Stimulated activated CD4-positive, alpha-beta T cell treated with anti-CD3 and anti-CD28 coated beads, Interleukin-12 subunit alpha, Interleukin-12 subunit beta, amount 100 ng/mL, for 24 hours (primary cell): ENCODE measurements at places on chromosomes 4 and X.

GRCh38 chr4:85979276-85979675 lies 380.6 kb downstream of the MAPK10 start:
- no peak for DNase-seq

GRCh38 chr4:128846063-128846462 lies 36.6 kb downstream of the JADE1 start:
- DNase-seq = no peak

DNA sequence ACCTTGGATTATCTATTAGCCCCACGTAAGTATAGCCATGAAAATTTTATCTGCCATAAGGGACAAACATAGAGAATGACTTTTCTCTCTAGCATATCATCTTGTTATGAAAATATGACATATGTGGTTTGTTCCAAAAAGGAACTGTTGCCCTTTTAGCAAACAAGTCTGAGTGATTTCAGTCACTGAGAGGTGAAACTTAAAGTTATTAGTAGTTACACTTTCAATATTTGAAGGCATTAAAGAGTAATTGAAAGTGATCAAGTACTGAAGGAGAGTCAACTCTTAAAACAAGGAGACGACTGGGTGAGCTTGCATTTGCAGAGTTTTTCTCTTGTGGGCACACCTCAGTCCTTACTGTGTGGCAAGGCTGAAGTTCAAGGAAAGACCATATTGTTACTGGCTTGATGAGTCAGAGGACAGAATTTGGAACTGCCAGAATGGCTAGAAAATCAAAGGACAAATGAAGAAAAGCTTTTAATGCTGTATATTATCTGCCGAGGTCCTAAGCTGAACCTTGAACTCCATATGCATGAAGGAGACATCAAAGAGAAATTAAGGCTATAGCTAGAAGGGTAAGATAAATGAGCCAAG lies 205.1 kb upstream of the EMCN start:
- no peak for DNase-seq

DNA sequence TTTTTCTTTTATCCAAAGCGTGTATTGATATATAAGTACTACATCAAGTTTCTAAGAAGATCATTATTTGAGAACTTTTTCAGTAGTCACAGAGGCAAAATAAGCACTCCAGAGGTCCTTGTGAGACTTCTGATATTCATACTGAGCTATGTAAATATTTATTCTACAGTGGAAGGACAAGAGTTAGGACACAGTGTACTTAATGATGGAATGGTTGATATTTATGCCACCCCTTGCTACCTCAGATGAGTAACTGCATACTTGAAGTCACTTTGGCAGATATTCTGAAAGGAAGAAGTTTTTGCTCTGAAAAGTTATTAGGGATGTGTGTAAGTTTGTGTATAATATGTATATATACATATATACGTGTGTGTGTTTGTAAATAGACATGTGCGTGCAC lies 30.3 kb downstream of the MAGEA1 start:
- no peak for DNase-seq

- DNase-seq = no peak
These were observed 544.8 kb upstream of the ADGRL3 start for GRCh38 chr4:60655356-60655755.

GRCh38 chr4:83109480-83110222 lies 4.9 kb downstream of the PLAC8 start:
- no peak for DNase-seq

- no peak for DNase-seq
These were observed 227.0 kb downstream of the DTHD1 start for GRCh38 chr4:36508394-36508793.

GRCh38 chr4:20832826-20833225 lies 132.6 kb downstream of the PACRGL start:
- DNase-seq = no peak

DNA sequence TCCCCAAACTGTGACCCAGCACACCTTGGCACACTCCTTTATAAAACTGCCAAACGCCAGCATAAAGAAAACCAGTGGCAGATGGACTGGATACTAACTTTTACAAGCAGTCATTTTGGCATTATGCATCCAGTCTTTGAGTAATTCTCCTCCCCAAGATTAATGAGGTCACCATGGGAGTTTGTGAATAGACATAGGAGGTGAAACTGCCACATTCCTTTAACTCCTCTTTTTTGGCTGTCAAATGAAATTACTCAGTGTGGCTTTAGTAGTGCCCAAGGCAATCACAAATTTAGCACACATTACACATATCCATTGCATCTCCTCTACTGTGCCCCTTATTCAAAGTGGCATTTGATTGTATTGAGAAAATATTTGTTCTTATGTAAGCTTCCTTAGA lies 315.3 kb upstream of the FGF13 start:
- DNase-seq = no peak

- no peak for DNase-seq
These were observed 444.3 kb upstream of the GRIA3 start for GRCh38 chrX:122739770-122740169.

DNA sequence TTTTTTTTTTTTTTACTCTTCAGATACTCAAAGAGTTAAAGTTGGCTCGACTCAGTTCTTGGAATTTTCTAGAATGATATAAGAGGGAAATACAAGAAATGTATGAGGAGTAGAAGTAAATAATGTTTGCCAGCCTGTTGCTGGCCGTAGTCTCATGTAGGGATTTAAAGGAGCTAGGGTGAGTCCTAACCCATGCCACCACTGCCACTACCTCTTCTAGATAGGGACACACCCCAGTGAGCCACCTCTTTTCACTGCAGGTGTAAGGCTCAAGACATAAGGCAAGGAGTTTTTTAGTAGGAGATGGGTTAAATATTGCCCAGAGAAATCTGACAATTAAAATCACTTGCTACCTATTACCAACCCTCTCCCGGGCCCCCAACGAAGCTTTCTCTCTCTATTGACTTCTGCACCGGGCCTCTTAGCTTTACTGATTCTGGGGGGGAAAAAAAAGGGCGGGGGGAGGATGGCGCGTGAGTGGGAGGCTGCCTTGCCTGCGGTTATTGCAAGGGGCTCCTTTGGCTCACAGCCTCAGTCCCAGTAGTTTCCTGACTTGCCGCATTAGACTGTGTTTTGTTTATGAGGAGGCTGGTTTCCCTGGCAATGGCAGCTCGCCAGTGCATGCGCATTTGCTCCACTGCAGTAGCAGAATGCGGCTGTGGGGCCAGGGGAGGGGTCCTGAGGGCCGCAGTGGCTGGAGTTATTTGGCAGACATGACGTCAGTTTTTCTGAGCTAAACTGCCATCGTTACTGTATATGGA lies 3.0 kb downstream of the LINC00632 start:
- DNase-seq = no peak

DNA sequence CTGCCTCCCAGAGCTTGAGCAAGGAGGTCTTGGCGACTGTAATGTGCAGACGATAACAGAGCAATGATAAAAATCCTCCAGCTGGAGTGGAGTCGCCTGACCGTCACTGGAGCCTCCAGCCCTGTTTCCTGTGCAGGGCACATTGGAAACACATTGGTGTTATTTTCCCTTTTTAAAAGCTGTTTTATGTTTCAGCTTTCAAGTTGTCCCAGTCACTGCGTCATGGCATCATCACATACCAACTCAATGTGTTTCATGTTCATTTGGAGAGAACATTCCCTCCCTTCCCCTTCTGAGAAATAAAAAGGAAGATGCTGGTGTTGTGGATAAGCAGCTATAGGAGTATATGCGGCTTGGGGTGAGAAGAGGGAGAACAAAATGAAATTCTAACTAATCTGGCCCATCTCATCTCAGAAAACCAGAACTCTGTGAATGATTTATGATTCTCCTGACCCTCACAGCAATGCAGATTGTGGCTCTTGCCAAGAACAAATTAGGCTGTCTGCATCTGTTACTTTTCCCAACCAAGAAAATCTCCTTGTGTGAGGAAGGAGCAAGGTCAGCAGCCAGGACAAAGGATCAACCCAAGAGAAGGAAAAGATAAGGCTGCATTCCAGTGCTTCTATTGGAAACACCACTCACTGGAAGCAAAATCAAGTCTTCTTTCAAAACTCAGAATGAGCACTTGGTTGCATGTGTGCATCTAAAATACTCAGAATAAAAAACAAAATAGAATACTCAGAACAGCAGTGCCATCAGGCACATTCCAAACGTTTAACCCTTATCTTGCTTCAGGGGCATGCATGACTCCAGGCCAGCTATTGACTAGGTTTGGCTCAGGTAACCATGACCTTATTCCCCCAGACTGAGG lies 134.4 kb downstream of the RASL11B start:
- DNase-seq = no peak

GRCh38 chr4:183905593-183906488 lies 734 bp downstream of the STOX2 start:
- no peak for DNase-seq

DNA sequence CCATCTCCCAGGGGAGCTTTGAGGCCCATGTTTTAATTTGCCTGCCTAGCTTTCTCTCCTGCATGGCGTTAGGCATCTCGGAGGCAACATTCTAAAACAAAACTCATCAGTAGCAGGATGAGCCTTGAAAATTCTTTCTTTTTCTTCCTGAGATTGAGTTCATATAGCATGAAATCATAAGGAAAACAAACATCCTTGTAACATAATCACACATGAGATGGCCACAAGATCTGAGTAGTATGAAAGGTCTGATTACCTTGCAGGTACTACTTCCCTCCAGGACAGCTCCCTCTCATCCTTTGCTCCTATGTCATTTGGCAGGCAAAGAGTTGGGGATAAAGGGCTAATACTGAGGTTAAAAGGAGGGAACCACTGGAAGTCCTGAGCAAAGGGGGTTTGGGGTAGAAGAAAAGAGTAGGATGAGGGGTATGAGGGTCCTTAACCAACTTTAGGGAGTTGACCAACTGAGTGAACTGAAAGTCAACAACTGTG lies 37.5 kb upstream of the CXCL8 start:
- no peak for DNase-seq

- no peak for DNase-seq
These were observed 96.8 kb downstream of the AKAP4 start for GRCh38 chrX:50103866-50104566.

- DNase-seq = no peak
These were observed 759.0 kb upstream of the EPHA5 start for GRCh38 chr4:66429276-66429675.

GRCh38 chr4:101356928-101357327 lies 9.6 kb upstream of the PPP3CA start:
- no peak for DNase-seq

DNA sequence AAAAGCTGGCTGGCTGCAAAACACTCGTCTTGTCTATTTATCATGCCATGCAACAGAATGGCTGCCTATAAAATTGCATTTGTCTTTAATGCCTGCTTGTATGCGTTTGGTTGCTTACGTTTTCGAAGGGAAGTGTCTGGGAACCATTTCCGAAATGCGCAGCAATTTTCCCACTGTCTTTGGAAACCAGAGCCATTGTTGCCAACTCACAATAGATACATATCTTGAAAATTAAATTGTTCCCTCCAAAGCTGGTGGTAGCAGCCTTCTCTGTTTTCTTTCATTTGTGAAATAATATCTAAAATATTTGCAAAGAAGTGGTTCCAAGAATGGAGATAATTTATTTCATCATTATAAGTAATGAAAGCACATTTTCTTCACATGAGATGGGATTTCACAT lies 53.4 kb downstream of the MAMLD1 start:
- DNase-seq = no peak

- DNase-seq = no peak
These were observed 32.4 kb downstream of the MAGEC1 start for GRCh38 chrX:141936080-141936479.

DNA sequence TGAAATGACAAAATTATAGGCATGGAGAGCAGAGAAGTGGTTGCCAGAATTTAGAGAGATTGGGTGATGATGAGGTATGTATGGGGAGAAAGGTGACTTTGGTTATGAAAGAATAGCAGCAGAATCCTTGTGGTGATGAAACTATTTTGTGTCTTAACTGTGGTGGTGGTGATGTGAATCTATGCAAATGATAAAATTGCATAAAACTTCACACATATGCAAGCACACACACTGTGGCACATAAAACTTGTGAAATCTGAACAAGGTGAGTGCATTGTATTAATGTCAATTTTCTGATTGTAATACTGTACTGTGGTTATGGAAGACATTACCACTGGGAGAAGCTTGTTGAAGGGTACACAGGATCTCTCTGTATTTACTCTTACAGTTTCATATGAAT lies 91.0 kb downstream of the IL15 start:
- no peak for DNase-seq

- DNase-seq = no peak
These were observed 114.4 kb downstream of the FRYL start for GRCh38 chr4:48665555-48666186.

DNA sequence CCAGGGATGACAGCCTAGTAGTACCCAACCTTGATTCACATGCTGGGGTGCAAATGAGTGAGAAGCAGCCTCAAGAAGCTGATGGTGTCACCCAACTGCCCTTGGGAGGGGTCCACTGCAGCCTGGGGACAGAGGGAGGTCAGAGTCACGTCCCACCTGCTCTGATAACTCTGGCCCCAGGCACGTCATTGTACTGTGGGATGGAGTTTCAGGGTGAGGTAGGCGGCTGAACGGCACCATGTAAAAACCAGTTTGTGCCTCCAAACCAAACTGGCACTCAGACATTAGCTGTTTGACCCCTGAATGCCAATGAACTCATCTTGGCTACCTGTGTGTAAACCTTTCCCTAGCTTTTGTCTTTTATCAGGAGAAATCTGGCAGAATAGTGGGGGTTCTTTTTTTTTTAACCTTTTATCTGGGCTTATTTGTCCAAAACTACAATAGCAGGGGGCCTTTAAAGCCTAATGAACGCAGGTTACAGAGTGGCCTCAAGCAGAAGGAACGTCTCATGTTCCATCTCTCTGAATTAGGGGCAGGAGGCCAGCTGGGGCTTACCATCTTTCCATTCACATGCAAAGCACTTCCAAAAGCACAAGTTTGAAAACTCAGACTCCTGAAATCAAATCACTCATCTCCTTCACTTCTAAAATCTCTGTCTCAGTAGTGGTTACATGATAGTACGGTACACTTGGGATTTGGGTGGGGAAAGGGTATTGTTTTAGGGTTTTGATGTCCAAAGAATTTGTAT lies 89.4 kb downstream of the IRF2 start:
- DNase-seq = no peak

- DNase-seq = no peak
These were observed 30.9 kb downstream of the PTCHD1 start for GRCh38 chrX:23365541-23365940.

DNA sequence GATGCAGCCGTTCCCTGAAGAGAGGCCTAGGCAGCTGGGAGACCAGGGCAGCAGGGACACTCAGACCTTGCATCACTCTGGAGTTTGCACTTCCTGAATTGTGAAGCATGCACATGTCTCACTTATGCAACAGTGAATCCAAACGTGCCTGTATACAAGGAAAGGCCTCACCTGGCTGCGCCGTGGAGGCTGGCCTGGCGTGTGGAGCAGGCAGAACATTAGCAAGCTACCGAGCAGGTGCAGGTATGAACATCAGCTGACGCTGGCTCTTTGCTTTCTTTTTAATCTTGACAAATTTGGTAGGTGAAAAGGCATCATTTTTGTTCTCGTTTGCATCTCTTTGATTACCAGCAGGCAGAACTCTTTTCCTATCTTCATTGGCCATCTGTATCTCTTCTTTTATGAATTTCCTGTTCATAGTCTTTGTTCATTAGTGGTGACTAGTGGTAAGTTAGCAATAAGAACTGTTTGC lies 37.1 kb upstream of the IRAK1 start:
- no peak for DNase-seq
